ENCODE measurements at places on chromosomes 16 and 17.
A peak's percentile ranks its signal among the peaks of the same experiment; 100 is the strongest.

DNA sequence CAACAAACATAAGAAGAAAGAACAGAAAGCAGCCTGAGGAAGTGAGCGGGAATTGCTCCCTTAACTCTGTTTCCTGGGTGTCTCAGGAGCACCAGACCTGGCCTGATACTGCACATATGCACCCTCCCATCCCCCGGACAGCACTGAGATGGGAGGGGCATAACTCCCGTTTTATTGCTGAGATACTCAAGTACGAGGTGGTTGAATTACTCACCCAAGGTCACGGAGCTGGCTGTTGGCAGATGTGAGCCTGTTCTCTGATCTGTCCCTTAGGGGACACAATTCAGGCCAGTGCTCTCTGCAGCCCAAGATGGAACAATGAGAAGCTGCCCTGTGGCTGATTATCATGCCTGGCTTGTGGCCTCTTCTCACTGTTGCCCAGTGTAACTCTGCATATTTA lies 9.1 kb upstream of the MED9 start:
- H3K27ac ChIP-seq: no peak overlapping the region
- H3K36me3 ChIP-seq: no peaks in the 10 kb centered on the region
- no peaks in the 10 kb centered on the region for H3K4me1 ChIP-seq
- no peak overlapping the region for H3K4me3 ChIP-seq

DNA sequence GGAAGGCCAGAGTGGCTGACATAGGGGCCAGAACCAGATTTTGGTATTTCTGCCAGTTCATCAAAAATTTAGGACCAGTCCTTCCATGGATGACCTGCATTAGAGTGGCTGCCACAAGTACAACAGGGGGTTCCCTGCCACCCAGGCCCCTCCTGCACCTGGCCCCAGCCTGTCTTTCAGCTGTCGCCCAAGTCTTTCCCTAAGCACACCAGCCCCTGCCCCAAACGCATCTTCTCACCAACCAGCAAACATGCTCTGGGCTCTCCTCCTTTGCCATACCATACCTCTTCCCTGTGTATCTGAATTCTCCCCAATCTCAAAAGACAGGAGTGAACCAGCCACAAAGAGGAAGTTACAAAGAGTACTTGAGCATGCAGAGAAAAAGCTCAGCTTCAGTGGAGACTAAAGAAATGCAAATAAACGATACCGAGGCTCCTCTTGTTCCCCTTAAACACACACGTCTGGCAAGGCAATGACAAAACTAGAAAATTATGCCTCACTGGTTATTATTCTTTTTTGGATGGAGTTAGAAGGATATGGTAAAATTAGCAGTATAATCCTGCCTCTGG lies 130.6 kb downstream of the DYNLRB2 start:
- no peak for DNase-seq
- H3K4me3 ChIP-seq: no peak overlapping the region
- no peaks in the 10 kb centered on the region for H3K36me3 ChIP-seq

- H3K27me3 ChIP-seq: no peaks in the 10 kb centered on the region
- H3K4me3 ChIP-seq: no peak overlapping the region
- peaks cover 27% of the 10 kb centered on the region for H3K4me1 ChIP-seq
- H3K36me3 ChIP-seq: no peaks in the 10 kb centered on the region
Measured at GRCh38 chr16:89859615-89860007, 13.8 kb upstream of the TCF25 start.

GRCh38 chr16:87445486-87445885 lies 47.3 kb downstream of the ZCCHC14 start:
- no peak overlapping the region for H3K4me3 ChIP-seq
- DNase-seq: no peak
- no peaks in the 10 kb centered on the region for H3K4me1 ChIP-seq
- H3K36me3 ChIP-seq: peaks cover 3% of the 10 kb centered on the region
- no peaks in the 10 kb centered on the region for H3K27me3 ChIP-seq

DNA sequence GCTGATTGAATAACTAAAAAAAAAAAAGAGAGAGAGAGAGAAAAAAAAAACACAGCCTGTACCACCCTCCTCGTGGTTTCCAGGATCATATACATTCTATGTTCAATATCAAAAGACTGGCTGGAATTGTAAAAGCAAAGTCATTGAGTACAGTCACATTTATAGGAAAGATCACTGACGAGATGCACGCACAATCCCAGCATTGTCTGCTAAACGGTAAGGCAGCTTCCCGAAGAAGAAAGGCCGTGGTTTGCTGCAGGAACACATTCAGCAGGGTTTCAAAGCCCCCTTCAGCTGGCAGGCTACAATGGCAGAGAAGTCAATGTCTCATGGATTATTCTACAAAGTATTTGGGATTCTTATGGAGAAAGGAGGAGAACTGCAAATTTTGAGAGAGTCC lies 9.3 kb downstream of the NQO1 start:
- H3K27me3 ChIP-seq: no peaks in the 10 kb centered on the region
- no peaks in the 10 kb centered on the region for H3K4me1 ChIP-seq
- H3K27ac ChIP-seq: no peak overlapping the region
- H3K4me3 ChIP-seq: no peak overlapping the region

- H3K4me1 ChIP-seq: peaks cover 15% of the 10 kb centered on the region
- no peaks in the 10 kb centered on the region for H3K36me3 ChIP-seq
- no peak for DNase-seq
- H3K27me3 ChIP-seq: no peaks in the 10 kb centered on the region
- peak overlapping the region; percentile 57 for H3K4me3 ChIP-seq
Measured at GRCh38 chr17:83078378-83079351, 744 bp upstream of the METRNL start.

GRCh38 chr17:50841949-50842354 lies 6.6 kb downstream of the WFIKKN2 start:
- no peak for DNase-seq
- H3K36me3 ChIP-seq: no peaks in the 10 kb centered on the region
- no peaks in the 10 kb centered on the region for H3K4me1 ChIP-seq
- no peaks in the 10 kb centered on the region for H3K27me3 ChIP-seq

- H3K27me3 ChIP-seq: peaks cover 6% of the 10 kb centered on the region
- DNase-seq: peak; percentile 63
- no peak overlapping the region for H3K27ac ChIP-seq
Measured at GRCh38 chr16:67173808-67174705, 3.7 kb downstream of the NOL3 start.

DNA sequence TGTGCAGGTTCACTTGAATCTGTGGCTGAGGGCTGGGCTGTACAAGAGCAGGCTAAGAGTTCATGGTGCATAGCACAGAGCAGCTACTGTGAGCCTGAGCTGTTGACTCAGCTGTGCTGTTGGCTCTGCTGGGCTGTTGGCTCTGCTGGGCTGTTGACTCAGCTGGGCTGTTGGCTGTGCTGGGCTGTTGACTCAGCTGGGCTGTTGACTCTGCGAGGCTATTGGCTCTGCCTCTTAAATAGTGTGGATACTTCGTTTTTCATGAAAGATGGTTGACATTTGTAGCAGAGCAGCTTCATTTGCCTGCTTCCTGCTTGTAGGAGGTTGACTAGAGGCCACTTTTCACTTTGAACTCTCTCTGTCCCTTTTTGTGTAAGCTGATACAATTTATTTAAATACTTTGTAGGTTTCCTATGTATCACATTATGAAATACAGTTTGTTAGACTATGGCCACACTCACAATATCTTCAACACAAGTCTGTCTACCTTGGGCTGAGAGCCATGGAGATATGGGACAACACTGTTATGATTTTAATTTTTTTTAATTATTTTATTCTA lies 40.3 kb upstream of the CCNF start:
- no peaks in the 10 kb centered on the region for H3K27me3 ChIP-seq
- no peaks in the 10 kb centered on the region for H3K4me1 ChIP-seq
- H3K36me3 ChIP-seq: no peaks in the 10 kb centered on the region

GRCh38 chr17:8005967-8006730 lies 3.7 kb downstream of the GUCY2D start:
- H3K4me1 ChIP-seq: peaks cover 12% of the 10 kb centered on the region
- no peaks in the 10 kb centered on the region for H3K36me3 ChIP-seq
- no peak overlapping the region for H3K4me3 ChIP-seq
- peaks cover 19% of the 10 kb centered on the region for H3K27me3 ChIP-seq
- no peak for DNase-seq
